Muscle of arm (tissue), 14 donors: ENCODE measurements at places on chromosomes 6 and 20. TPM values are rescaled to one million over a fixed set of nuclear protein-coding genes. Genes with fewer than 3 reads are reported as not detected.

The LY6G5C gene
- polyA plus RNA-seq: 3.1 TPM

The EPB41L1 gene
- polyA plus RNA-seq: 23.3 TPM

The SEL1L2 gene
- not detected for polyA plus RNA-seq

DNA sequence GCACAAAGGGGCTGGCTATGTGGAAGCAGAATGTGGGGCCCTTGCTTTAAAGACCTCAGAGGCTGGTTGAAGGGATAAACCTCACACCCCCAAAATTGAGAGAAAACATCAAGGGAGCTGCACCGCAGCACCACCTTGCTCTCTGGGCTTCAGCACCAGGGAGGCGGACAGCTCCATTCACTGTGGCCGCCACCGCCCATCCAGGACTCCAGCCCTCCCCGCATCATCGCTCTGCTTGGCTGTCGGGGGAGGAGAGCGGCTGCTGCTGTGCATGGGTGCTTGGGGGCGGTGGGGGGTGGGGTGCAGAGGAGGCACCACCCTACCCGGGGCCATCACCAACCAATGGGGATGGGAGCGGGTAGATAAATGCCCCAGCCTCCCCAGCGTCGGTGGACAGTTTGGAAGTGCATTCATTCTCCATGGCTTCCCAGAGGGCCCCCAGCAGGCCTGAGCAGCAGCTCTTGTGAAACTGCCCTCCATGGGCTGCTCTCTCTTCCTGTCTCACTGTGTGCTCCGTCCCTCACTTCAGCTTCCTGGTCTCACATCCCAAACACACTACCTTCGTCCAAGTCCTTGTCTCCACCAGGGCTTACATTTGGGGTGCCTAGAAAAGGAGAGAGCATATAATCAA is 75.7 kb upstream of the BHLHE23 start:
- peak; percentile 52 for DNase-seq

The CRISP2 gene
- not detected for polyA plus RNA-seq

DNA sequence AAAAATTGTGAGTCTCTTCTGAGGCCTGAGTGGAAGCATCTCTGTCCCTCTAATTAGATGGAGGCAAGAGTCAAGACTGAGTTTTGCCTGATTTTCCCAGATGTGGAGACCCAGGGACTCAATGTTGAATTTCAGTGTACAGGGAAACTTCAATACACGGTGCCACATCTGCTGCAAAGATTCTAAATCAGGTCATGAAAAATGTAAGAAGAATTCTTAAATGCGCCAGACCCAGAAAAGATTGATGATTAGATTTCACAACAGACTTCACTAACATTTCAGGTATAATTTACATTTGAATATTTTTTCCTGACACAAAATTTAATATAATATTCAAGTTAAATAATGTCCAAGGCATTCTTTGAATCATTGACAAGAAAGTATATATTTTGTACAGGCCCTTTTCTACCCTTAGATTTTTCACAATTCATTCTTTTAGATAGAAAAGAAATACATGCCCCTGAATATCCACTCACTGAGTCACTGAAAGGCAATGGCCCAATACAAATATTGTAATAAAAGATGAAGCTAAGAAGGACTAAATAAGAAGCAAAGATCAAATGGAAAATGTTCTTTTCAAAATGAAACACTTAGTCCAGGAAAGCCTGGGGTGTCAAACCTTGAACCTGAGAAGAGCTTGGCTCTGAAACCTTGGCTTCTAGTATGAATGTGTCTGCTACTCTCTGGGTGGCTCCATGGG is 18.2 kb upstream of the HDGFL1 start:
- DNase-seq: no peak

GRCh38 chr6:387293-387741 is 4.2 kb upstream of the IRF4 start:
- DNase-seq: no peak

DNA sequence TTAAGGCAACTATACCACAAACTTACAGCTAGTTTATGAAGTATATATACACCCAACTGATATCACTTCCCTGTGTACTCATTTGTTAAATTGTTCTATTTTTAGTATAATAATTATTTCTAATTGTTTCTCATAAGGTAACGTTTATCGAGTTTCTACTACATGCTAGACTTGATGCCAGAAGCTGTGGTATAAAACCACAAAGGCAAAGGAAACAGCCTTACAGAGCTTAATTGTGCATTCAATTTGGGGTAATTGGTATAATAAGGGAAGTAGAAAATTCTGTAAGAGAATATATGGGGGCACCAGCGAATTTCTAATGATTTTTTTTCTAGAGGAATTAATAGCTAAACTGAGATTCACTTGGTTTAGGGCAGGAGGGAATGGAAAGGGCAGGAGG is 183.9 kb downstream of the GRM1 start:
- DNase-seq: no peak

GRCh38 chr20:50005471-50005981 is 22.7 kb downstream of the SNAI1 start:
- no peak for DNase-seq

GRCh38 chr6:128278836-128279235 is 241.6 kb downstream of the PTPRK start:
- no peak for DNase-seq

GRCh38 chr20:58038123-58038654 is 190.3 kb downstream of the ANKRD60 start:
- no peak for DNase-seq

The AKAP12 gene
- polyA plus RNA-seq: 151 TPM

GRCh38 chr6:35771343-35771627 is 5.1 kb upstream of the CLPSL2 start:
- DNase-seq: no peak

DNA sequence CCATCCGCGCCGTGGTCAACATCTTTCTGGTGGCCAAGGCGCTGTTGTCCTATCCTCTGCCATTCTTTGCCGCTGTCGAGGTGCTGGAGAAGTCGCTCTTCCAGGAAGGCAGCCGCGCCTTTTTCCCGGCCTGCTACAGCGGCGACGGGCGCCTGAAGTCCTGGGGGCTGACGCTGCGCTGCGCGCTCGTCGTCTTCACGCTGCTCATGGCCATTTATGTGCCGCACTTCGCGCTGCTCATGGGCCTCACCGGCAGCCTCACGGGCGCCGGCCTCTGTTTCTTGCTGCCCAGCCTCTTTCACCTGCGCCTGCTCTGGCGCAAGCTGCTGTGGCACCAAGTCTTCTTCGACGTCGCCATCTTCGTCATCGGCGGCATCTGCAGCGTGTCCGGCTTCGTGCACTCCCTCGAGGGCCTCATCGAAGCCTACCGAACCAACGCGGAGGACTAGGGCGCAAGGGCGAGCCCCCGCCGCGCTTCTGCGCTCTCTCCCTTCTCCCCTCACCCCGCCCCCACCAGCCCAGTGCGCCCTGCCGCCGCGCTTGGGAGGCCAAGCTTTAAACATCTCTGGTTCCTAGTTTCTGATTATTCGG is 4.0 kb downstream of the SLC32A1 start:
- DNase-seq: no peak

GRCh38 chr6:119499797-119500196 is 150.2 kb upstream of the MAN1A1 start:
- DNase-seq: no peak

- no peak for DNase-seq
Measured at GRCh38 chr20:47286681-47287080, 69.8 kb downstream of the ZMYND8 start.

DNA sequence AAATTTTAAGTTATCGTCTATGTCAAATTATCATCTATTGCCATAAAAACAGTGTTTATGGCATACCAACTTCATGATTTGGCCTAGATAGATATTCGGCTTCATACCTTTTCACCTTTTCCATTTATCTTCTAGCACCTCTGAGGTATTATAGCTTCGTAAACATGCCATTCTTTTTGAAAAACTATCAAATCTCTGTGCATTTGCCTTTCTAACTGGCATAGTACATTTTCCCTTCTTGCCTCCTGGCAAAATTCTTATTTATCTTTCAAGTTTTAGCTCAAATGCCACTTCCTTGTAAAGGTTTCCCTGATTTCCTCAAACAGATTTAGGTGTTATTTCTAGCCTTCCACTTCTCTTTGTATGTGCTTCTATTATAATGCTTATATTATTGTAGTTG is 7.0 kb upstream of the REV3L start:
- DNase-seq: no peak

The ANKRD6 gene
- polyA plus RNA-seq: 7.8 TPM

- DNase-seq: no peak
Measured at GRCh38 chr20:44182135-44182765, 4.7 kb downstream of the JPH2 start.

- DNase-seq: no peak
Measured at GRCh38 chr20:23257848-23258746, 92.5 kb upstream of the NXT1 start.

The SNAP25 gene
- polyA plus RNA-seq: 11.7 TPM

The OTOR gene
- polyA plus RNA-seq: 0.12 TPM

The TNFAIP3 gene
- 31.1 TPM for polyA plus RNA-seq

The APOBEC2 gene
- polyA plus RNA-seq: 384 TPM

GRCh38 chr6:16061818-16062217 is 67.1 kb upstream of the MYLIP start:
- DNase-seq: no peak

DNA sequence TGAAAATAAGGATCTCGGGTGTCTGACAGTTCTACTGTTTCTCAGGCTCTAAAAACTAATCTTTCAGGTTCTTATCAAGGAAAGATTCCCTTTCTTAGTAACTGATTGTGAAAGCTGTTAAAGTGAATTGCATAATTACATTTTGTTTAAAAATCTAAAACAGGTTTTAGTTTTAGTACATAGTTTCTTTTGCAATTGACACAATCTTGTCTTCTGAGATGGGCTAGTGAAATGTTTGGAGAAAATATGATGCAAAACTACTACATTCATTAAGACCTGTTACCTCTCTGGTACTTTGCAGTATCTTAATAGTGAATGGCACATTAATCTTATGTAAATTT is 298.4 kb downstream of the UTRN start:
- no peak for DNase-seq

DNA sequence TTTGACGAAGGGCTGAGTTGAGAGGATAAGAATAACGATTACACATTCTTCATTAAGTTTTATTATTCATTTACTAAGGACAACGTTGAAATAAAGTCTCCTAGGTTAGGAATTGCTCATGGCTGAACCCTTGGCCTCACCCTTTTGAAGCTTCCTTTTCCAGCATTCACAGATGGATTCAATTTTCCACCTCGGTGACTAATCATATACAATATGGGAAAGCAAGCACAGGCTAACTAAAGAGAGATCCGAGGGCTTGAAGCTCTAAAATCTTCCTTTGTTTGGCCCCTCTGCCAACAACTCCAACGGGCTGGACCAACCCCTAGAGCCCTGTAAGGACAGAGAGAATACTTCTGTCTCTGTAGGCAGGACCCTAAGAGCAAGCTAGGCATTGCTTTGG is 159.5 kb downstream of the SOD2 start:
- no peak for DNase-seq
